CD8-positive, alpha-beta memory T cell (primary cell): ENCODE measurements at places on chromosomes 6 and 20. TPM values are rescaled to one million over a fixed set of nuclear protein-coding genes. Genes with fewer than 3 reads are reported as not detected.
A peak's percentile ranks its signal among the peaks of the same experiment; 100 is the strongest.

Gene ATP9A
- total RNA-seq, result 2.0 TPM

Gene ZNF391
- total RNA-seq, result 2.9 TPM

Gene SIRPD
- not detected for total RNA-seq

Gene CAGE1
- total RNA-seq, result not detected

Gene CYP39A1
- not detected for total RNA-seq

DNA sequence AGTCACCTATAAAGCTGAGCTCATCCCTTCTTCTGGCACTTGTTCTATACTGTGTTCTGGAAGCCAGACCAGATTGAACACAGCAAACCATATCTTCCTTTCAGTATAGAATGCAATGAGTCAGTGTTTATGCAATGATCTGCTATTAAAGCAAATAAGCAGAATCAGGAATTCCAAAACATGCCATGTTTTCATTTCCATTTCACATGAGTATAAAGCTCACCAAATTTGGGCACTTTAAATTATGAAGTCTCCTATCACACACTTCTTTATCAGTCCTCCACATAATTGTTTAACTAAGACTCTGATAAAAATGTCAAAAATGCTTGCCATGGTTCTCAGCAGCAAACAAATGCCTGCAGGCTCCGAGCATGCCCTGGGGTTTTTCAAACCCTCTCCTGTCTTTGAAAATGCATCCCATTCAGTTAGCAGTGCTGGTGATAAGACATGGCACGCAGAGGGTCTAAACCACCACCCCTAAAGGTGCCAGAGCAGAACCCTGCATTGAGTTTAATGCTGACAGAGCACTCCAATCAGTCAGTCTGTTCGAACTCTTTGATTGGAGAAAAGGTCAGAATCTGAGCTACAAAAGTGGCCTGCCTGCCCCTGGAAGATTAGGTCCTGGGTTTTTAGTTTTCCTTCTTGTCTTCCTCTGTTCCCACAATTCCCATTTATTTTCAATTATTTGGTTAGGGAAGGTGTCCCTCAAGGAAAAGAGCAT is 234.1 kb downstream of the GMPR start:
- no peak for DNase-seq

GRCh38 chr20:53028337-53029007 is 56.3 kb downstream of the TSHZ2 start:
- no peak for DNase-seq

GRCh38 chr6:125193208-125193607 is 39.6 kb downstream of the TPD52L1 start:
- DNase-seq, result no peak

DNA sequence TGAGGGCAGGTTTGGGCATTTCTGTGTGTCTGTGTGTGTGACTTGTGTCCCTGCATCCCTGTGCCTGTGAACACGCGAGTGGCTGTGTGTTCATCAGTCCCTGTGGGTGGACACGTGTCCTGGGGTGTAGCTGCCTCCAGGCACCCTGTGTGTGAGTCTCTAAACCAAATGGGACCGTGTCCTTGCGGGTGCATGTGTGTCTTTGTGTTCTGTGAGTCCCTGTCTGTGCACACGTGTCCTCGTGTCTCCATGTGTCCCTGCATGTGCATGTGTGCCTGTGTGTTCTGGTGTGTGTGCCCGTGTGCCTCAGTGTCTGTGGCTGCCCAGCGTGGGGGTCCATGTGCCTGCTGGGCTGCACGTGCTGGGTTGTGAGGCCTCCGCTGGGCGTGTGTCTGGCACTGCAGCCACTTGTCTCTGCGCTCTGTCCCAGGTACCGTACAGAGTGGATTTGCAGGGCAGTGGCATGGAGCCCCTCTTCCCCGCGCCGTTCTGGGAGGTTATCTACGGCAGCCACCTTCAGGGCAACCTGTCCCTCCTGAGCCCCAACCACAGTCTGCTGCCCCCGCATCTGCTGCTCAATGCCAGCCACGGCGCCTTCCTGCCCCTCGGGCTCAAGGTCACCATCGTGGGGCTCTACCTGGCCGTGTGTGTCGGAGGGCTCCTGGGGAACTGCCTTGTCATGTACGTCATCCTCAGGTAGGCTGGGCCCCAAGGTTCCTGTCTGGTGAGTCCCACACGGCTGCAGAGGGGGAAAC is 8.2 kb upstream of the LKAAEAR1 start:
- DNase-seq, result no peak

GRCh38 chr6:36487698-36488097 is 44.9 kb downstream of the KCTD20 start:
- DNase-seq, result no peak

GRCh38 chr20:62354031-62354808 is 12.9 kb downstream of the LAMA5 start:
- DNase-seq, result no peak

DNA sequence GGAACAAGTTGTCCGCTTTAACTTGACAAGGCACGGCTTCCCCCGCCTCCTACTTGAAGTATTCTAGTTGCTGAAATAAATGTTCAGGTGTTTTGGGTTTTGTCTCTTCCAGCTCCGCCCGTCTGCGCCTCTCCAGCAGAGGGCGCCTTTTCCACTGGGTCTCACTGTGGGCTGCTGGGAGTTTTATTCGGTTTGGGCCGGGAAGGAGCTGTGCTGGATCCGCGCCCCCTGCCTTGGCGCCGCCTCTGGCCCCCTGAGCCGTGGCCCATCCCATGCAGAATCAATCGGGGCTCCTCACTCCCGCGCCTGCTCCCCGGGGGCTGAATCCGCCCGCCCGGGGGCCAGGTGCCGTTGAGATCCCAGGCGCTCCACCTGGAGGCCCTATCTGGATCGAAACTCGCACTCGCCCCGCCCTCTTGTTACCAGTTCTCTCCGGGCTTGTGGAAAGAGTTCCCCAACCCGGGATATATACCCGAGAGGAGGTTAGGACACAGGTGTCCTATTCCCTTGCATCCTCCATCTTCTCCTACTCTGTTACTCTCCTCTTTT is 51.0 kb upstream of the TCF21 start:
- peak; percentile 28 for DNase-seq
